NCI-H2081 treated with DMSO at 0.1 percent for 48 hours (cell line): ENCODE measurements at places on chromosomes 5 and 9.
A peak's percentile ranks its signal among the peaks of the same experiment; 100 is the strongest.

- DNase-seq = no peak
Measured at GRCh38 chr5:156411185-156411613, 84.2 kb downstream of the SGCD start.

GRCh38 chr5:30050056-30050815, 1143.2 kb upstream of the CDH6 start:
- no peak for DNase-seq

GRCh38 chr9:32069969-32070368, 314.5 kb upstream of the ACO1 start:
- no peak for DNase-seq

DNA sequence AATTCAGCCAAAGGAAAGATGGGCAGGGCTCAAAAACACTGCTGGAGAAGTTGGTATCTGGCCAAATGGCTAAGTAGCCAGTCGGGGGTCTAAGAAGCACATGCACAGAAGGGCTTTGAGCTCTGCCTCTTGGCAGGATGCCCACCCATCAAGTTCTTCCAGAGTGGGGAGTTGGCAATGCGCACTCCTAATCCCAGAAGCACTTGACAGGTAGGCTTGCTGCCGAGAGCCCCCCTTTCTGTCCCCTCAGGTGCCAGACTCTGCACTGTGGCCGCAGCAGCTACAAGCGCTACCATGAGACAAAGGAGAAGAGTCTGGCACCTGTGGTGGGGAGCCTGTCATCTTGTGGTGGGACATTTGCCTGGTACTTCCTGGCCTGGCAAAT, 252.9 kb upstream of the SLC24A2 start:
- peak; percentile 45 for DNase-seq

DNA sequence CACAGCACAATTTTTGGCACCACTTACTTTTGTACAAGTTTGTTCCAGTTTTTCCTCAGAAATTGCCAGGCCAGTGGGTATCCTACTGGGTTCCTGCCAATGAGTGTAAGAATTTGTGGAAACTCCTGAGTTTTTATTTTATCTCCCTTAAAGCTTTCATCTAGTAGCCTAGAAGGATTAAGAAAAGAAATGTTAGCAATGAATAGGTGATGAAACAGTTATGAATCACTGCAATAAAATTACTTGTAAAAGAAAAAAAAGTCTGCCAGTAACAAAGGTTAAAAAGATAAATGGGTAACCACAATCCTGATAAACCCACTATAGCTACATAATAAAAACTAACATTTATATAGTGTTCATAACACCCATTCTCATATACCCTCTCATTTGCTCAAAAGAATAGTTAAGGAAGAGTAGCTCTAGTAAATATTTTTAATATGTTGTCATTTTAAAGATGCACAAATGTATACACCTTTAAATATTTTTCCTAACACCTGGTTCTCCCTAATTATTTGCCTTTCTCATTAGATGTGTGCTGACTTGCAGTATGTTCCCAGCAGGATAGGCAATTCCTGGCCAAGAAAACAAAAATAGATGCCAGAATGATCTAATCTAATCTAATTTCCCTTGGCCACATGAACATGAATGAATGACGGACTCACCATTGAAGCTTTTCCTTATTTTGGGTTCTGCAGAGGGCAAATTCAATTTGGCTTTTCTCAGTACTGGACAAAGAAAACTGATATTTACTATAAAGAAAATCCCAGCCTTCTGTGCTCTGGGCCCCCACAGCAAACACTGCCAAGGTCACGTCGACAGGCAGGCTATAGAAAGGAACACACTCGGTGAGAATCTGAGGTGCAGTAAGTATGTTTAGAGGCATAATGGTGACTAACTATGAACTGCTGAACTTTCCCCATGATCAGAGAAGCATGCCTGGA, 26.4 kb downstream of the ERAP1 start:
- peak; percentile 17 for DNase-seq

GRCh38 chr9:86281593-86282076, 703 bp downstream of the ISCA1 start:
- no peak for DNase-seq

GRCh38 chr5:153358315-153358976, 132.0 kb upstream of the GRIA1 start:
- DNase-seq = no peak

- no peak for DNase-seq
Measured at GRCh38 chr5:142411656-142412425, 87.0 kb upstream of the SPRY4 start.

DNA sequence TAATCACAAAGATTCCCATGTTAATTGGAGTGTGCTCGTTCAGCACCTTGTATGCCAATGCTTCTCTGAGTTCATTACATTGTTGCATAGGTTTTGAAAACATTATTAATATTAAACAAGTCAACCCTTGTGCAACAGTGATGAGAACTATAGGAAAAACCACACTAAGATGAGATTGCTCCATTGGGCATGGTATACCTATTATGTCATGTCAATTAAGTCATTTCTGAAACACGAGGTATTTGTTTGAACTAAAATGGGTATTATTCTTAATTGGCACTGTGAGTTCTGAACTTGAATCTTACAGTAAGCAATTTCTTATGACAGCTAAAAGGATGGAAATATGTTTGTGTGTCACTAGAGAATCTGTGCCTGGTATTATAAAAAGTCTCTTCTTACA, 447.7 kb downstream of the EFNA5 start:
- no peak for DNase-seq

DNA sequence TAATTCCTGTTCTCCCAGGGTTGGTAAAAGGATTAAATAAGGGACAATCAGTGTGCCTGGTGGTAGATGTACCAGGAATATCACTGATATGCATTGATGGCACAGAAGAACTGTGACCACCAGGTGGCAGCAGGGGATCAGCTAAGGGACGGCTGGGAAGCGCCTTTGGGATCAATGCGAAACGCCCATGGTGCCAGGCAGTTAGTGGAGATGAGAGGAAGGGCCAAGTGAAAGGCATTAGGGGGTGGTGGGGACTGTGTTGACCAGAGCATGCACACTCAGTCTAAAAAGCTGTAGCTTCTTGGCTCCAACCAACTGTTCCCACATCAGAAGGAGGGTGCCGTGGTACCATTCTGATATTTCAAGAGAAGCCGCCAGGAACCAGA, 55.6 kb downstream of the ARHGEF37 start:
- DNase-seq = peak; percentile 57

- no peak for DNase-seq
Measured at GRCh38 chr9:132504488-132504887, 77.9 kb upstream of the BARHL1 start.

DNA sequence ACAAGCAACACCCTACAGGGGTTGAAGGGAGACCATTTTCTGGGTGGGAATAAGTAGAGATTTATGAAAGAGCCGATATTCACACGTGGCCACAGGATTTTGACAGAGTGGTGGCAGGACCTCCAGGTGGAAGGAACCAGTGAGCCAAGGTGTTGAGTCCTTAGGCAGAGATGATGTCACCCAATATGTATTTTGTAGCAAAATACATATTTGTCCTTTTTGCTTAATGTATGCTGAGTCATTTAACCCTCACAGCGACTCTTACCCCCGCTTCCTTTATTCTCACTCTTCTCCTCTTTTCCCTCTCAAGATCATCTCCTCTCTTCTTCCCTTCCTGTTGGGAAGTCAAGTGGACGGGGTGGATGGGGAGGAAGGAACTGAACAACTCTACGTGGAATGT, 215.7 kb upstream of the S1PR3 start:
- no peak for DNase-seq

DNA sequence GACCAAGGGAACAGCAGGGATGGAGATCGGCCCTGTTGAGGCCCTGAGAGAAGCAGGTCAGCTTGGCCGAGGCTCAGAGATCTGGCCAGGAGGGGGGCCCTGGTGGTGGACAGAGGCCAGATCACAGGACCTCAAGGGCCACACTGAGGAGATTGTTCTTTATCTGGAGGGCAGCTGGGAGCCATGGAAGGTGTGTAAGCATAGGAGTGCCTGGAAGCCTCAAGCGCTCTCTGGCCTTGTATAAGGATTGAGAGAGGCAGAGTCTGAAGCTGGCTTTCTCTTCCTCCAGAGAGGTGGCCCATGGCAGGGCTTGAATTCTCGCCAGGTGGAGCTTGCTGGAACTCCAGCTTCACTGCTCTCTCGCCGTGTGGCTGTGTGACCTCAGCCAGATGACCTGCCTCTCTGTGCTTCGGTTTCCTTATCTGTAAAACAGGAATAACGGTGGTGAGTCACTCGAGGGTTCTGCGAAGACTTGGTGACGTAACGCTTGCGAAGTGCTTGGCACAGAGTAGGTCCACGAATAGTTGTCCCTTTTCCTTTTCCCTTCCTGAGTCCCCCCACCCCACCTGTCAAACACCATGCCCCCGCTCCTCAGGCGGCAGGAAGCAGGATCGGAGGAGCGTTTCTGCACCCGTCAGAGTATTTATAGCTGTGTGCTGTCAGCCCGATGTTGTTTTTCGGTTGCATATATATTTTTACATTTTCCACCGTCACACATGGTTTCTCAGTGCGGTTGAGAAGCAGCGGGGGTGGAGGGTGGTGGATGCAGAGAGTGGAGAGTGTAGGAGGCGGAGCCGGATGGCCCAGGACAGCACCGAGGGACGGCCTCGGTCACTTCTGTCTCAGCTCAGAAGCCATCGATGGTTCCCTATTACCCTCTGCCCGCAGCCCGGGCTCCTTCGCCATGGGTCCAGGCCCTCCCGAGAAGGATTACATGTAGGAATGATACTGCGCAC, 17.0 kb upstream of the CRB2 start:
- DNase-seq = no peak

DNA sequence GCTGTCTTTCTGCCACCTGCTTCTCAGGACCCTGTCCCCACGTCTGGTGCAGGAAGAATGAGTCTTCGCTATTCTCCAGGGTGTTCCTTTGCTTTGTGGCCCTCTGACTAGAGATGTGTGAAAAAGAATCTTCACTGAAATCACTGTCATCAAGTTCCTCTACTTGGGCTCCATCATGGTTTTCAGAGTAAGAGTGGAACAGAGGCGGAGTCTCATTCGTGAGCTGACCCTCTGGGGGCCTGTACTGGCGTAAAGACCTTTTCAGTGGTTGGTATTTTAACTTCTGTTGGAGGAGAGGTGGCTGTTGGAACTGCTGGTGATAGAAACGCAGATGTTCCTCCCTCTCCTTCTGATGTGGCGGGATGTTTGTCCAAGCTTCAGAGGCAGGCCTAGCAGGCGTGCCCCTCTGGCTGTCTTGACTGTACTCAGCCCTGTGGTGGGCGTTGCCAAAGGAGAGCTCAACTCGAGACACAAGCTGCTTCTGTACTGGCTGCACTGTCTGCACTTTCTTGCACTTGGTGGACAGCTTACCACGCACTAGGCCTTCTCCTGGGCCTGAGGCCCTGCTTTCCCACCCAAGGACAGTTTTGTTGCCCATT, 72.0 kb downstream of the KIF24 start:
- no peak for DNase-seq

DNA sequence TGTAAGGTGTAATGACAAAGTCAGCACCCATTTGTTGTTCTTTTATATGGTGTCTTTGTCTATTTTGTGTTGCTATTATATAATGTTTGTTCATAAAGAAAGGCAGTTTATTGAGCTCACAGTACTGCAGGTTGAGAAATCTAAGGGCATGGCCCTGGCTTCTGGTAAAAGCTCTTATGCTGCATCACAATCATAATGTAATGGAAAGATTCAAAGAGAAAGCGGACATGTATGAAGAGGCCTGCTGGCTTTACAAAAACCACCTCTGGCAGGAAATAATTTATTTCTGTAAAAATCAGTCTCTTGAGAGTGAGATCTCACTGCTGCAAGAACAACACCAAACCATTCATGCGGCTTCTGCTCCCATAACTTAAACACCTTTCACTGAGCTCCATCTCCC, 746.7 kb upstream of the FAM174A start:
- no peak for DNase-seq

GRCh38 chr9:111413996-111414395, 70.2 kb downstream of the ECPAS start:
- DNase-seq = no peak

GRCh38 chr5:31847354-31847753, 208.4 kb downstream of the PDZD2 start:
- no peak for DNase-seq
